ENCODE measurements at places on chromosomes 3 and 15.

GRCh38 chr3:86986671-86987420 is 4.1 kb downstream of the VGLL3 start:
- DNase-seq = no peak

DNA sequence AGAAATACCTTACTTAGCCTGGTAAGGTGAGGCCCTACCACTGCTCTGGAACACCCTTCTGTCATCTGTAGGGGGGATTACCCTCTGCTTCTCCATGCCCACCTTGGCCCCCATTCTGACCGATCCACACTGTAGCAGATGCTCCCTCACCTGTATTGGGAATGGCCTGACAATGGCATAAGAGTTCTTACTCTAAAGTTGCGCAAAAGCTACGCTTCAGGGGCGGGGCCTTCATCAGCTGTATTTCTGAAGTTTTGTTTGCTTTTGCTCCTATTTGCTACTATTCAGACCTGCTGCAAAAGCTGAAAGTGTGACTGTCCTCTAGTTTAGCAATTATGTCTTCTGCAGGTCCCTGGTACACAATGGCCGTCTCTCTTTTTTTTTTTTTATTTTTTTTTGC is 252.6 kb downstream of the TLE3 start:
- DNase-seq = no peak

DNA sequence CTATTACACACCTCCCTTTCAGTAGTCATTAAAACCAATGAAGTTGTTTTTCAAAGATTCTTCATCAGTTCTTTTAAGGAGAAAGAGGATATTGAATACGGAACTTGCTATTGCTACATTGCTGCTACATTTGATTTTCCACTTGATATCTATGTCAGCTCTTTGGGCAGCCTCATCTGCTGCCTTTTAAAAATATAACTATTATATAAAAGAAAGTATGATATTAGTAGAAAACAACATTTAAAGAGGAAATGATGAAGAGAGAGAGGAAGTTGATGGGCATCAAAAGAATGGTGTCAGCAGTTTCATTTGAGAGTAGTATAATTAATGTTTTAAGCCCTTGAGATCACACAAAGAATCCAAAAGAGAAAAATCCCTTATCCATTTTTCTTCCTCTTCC is 171.4 kb downstream of the NFKBIZ start:
- no peak for DNase-seq

DNA sequence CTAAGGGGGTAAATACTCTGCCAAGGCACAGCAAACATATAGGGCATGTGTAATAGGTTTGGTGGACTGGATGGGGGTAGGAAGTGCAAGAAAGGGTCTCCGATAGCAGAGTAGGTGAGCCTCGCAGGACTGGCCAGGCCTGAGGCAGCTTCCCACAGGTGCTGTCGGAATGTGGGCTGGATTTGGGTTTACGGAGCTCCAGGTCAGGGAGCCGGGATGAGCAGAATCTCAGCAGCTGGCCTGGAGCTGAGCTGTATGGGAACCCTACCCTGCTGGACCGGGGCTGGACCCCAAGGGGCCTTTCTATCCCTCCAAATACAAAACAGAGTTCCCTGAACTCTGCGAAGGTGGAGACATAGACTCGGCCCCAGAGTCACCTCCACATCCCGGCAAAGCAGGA is 15.0 kb downstream of the KLF15 start:
- DNase-seq = no peak

DNA sequence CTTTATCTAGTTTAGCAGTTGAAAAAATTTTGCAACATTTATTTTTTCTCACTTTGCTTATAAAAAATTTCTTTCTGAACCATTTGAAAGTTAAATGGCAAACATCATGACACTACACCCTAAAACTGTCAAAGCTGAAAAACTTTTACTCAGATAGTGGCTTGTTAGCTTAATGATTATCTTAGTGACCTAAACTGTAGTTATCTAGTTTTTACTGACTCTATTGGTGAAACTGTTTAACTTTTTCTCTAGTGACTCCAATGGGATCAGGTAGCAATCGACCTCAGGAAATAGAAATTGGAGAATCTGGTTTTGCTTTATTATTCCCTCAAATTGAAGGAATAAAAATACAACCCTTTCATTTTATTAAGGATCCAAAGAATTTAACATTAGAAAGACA is 13.3 kb downstream of the FBXO22 start:
- no peak for DNase-seq

GRCh38 chr3:169390271-169390670 is 273.2 kb downstream of the MECOM start:
- DNase-seq = no peak

GRCh38 chr15:68469162-68470048 is 37.4 kb upstream of the ITGA11 start:
- DNase-seq = no peak
